ENCODE measurements at places on chromosomes 6 and 20.

DNA sequence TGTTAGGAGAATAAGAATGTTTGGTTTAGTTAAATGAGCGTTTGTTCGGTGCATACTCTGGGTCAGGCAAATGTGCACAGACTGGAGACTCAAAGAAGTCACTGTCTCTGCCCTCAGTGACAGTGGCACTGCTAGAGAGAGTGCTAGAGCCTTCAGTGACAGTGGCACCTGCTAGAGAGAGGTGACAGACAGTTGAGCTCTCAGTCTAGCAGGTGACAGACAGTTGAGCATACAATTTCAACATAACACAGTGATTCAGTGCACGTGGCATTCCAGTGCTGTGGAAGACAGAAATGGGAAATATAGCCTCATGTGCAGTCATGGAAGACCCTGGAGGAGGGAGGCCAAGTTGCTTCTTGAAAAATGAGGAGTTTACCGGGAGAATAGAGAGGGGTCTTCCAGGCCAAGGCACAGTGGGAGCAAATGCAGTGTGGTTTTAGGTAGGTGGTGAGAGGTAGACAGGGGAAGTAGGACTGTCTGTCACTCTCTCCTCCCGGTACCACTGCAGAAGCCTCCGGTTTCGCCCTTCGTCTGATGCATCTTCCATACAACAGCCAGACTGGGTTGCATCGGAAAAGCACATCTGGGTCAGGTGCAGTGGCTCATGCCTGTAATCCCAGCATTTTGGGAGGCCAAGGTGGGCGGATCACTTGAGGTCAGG is 107.9 kb upstream of the CLDN20 start:
- no peak for DNase-seq

DNA sequence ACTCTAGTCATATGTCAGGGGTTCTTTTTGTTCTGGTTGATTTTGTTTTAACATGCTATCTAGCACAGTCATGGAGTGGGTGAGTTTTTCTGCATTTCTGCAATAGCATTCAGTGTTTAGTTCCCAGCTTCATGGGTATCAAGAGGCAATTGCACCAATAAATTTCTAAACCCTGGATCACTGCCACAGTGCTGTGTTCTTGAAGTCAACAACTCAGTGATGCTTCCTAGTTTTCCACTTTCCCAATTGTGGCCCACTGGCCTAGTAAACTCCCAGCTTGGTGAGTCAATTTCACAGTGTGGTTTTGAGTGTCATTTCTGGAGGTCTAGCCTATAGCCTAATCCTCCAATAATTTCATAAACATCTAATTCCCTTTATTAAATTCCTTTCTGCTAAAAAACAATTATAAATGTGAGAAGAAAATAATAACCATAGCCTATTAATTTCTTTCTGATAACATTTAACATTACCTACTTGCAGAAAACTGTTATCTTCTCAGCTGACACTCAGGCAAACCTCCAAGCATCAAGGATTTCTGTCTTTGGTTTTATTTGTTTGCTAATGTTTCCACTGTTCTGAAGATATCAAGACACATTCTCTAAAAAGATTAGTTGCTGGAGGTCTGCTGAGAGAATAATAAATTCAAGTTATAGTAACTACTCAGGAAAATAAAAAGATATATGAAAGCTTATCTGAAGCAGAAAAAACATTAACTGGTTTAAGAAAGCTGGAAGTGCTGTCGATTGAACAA is 89.9 kb downstream of the PDE7B start:
- DNase-seq: no peak

- DNase-seq: no peak
Measured at GRCh38 chr6:7784248-7784647, 58.3 kb downstream of the BMP6 start.

DNA sequence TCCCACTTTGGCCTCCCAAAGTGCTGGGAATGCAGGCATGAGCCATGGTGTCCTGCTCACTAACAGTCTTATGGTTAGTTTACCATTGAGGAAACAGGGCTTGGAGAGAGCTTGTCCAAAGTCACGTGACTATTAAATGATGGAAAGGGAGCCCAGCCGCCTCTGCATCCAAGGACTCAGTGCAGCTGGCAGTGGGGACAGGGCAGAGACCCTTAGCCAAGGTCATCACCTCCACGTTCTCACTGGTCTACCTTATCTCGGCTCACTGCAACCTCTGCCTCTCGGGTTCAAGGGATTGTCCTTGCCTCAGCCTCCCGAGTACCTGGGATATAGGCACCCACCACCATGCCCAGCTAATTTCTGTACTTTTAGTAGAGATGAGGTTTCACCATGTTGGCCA is 109.3 kb downstream of the SLC23A2 start:
- no peak for DNase-seq

DNA sequence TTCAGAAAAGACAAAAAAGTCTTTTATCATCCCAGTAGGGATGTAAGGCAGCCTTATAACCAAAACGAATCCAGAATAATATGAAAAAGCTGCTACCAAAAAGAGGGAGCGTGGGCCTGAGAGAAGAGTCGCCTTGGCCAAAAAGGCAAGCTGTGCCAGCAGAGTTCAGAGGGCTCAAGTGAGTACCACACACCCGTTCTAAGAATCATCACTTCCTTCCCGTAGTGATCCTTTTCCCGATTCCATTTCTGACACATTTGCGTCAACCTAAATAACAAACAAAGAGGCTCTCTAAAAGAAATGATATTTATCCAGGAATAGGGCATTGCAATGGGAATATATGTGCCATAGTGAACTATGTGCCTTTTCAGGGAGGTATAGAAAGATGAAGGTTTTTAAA is 3.8 kb upstream of the TMEM181 start:
- no peak for DNase-seq

DNA sequence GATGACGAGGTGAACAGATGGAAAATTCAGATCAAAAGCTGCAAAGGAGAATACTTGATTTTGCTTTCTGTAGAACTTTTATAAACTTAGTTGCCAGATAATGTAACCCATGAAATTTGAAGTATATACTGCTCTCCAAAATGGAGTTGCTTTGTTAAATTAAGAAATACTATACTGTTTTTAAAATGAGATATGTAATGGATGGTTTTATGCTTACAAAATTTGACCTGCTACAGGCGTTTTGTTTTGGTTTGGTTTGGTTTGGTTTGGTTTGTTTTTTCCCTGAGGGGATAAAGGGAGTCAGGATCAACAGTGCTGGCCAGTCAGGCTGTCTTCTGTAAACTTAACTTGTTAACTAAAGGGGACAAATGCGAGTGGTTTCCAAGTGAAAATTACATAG is 55.6 kb upstream of the KIF25 start:
- DNase-seq: no peak

GRCh38 chr6:159908979-159909378 is 18.2 kb downstream of the MAS1 start:
- no peak for DNase-seq

- DNase-seq: no peak
Measured at GRCh38 chr20:3777716-3778629, 3.3 kb downstream of the SPEF1 start.

DNA sequence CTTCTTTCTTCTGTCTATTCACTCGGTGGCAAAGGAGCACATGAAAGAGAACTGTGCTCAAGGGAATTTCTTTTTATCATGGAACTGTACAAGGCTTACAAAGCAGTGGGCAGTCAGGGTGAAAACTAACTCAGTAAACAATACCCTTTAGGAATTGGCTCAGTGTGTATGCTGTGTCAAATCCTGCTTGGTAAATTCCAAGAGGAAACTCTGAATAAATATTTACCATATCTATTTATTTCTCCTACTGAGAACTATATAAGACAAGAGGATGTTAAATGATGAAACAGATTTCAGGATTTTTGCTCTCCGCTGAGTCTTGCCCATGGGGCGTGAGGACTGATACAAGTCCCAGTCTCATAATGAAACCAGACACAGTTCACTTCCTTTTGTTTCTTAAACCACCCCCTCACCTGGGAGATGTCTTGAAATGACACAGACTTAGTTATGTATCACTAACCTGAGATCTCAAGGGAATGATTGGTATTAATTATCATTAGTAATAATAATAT is 188.8 kb downstream of the BACH2 start:
- DNase-seq: no peak

DNA sequence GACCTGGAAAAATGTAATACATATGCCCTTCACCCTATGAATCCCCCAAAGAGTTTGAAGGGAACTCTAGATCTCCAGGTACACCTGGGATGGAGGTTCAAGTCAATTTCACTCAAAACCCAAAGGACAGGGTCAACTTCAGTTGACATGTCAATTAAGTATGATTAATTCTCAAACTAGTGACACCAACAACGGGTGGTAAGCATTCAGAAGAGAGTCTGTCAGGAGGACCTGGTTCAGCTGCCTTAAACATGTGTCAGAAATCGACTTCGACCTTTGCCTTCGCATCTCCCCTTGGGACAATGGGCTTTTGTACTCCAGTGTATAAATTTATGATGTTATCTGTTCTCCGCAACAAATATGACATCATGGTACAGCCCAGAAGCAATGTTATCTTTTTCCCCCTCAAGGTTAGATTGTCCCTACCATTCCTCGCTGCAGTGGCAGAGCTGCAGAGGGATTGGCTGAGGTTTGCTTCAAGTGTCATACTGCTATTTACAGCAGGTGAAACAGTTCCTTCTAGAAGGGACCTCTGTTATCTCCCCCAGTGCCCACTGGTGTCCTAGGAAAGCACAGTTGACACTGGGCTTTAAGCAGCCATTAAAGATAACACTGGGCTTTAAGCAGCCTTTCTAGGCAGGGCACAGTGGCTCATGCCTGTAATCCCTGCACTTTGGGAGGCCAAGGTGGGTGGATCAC is 94.7 kb upstream of the SNX9 start:
- no peak for DNase-seq

- DNase-seq: no peak
Measured at GRCh38 chr6:111379302-111379701, 103.7 kb downstream of the REV3L start.

GRCh38 chr6:43014434-43014909 is 423 bp downstream of the KLHDC3 start:
- no peak for DNase-seq

- DNase-seq: no peak
Measured at GRCh38 chr20:45991616-45992015, 17.1 kb upstream of the MMP9 start.

DNA sequence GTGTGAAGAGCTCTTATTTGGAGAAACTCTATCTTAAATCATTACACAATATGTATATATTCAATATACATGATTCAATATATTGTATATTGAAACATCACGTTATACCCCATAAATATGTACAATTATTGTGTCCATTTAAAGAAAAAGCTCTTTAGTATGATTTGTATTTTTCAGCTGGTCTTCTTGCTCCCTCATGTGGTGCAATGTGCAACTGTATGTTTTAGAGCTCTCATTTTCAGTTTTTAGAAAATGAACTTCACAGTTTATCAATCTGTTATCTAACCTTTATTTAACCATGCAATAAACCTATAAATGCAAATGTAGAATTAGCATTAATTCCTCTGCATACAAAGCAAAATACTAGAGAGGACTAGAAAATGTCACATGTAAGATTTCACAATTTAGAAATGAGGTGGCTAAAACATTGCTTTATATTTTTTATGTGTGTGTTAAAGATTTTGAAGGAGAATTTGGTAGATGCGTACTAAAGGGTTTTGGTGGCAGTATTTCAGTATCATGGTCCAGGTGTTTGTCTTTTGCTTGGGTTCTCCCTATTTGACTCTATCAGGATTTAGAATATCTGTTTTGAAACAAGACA is 167.1 kb downstream of the PHF3 start:
- DNase-seq: no peak

DNA sequence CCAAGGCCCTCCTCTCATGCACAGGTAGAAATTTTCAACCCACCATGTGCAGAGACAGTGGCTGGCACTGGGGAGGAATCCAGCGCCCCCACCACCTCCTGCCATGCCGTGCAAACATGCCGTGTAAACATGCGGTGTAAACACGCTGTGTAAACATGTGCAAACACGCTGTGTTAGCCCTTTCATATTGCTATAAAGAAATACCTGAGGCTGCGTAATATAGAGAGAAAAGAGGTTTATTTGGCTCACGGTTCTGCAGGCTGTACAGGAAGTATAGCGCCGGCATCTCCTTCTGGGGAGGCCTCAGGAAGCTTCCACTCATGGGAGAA is 218.3 kb downstream of the TAF4 start:
- DNase-seq: no peak
